ENCODE measurements at places on chromosomes 6 and 20. TPM values are rescaled to one million over a fixed set of nuclear protein-coding genes. Genes with fewer than 3 reads are reported as not detected.

HSPA1A gene
- 288 TPM for total RNA-seq

CYP24A1 gene
- not detected for total RNA-seq

GRCh38 chr6:113630738-113631535 lies 226.2 kb upstream of the MARCKS start:
- DNase-seq: peak; percentile 20

DNA sequence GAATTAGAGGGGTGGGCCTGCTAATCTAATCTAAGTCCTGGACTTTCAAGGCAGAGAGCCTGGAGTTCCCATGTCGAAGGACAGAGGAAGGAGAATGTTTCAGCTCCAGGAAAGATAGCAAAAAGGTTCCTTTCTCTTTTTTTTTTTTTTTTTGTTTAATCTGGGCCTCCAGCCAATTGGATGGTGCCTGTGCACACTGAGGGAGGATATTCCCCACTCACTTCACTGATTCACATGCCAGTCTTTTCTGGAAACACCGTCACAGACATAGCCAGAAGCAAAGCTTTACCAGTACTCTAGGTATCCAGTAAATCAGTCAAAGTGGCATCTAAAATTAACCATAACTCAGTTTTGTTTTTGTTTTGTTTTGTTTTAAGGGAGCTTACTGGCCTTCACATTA lies 721.1 kb downstream of the TENT5A start:
- DNase-seq: no peak

DEFB124 gene
- not detected for total RNA-seq

DNA sequence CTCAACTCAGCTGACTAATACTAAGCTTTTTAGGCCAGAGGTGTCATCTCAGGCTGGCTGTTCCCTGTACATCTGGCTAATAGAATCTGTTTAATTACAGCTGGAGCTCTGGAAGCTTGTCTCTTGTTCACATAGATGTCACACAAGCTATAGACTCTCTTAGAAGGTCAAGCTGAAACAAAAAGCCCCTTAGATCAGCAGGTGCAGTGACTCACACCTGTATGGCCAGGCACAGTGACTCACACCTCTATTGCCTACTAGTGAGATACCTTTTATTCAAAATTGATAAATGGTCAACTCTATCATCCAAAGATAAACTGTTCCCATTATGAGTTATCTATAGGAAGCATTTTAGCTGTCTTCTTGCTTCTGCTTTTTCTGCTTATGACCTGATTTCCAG lies 29.9 kb upstream of the MTHFD1L start:
- DNase-seq: no peak

GRCh38 chr20:4451487-4452081 lies 270.1 kb upstream of the PRND start:
- no peak for DNase-seq

- DNase-seq: no peak
These were observed 1.4 kb downstream of the CST8 start for GRCh38 chr20:23492292-23492691.

GRCh38 chr6:54151861-54152260 lies 40.6 kb downstream of the MLIP start:
- DNase-seq: no peak

DNA sequence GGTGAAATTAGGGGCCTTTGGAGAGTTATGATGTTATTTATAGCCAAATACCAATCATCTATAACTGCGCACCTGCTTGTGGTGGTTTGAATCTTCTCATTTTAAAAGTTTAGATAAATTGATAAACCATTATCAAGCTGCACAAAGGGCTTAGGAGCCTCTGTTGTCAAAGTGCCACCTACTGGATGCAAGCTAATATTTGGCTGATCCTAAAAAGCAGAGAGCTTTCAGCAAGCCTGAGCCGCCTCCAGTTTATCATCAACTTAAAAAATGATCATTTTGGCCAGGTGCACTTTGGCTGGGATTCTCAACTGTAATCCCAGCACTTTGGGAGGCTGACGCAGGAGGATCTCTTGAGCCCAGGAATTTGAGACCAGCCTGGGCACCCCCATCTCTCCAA lies 58.5 kb upstream of the ATXN1 start:
- DNase-seq: no peak

MYT1 gene
- total RNA-seq: 0.21 TPM

Measured in left cardiac atrium (tissue), 4 donors.